ENCODE measurements at places on chromosomes 7 and 10. TPM values are rescaled to one million over a fixed set of nuclear protein-coding genes. Genes with fewer than 3 reads are reported as not detected.

GRCh38 chr7:41916450-41916927, 213.6 kb upstream of the INHBA start:
- no peaks in the 10 kb centered on the region for H3K36me3 ChIP-seq
- H3K27ac ChIP-seq = no peak overlapping the region
- no peak overlapping the region for H3K4me3 ChIP-seq
- DNase-seq = no peak

DNA sequence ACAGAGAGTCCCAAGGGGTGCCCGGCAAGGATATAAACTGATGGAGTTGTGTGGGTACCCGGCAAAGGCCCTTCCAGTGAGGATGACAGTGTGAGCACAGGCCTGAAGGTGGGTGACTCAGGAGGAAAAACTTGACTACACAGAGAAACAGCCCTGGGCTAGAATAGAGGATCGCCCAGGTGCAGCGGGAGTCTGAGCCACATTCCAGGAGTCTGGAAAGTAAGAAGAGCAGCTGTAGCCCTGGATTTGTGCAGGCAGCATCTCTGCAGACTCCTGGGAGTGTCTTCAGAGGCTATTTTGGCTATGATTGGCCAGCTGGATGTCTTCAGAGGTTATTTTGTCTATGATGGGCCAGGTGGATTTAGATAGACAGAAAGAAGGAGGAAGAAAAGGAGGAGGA, 367.6 kb upstream of the MKI67 start:
- no peaks in the 10 kb centered on the region for H3K27me3 ChIP-seq
- H3K27ac ChIP-seq = no peak overlapping the region
- no peak for DNase-seq
- H3K4me3 ChIP-seq = no peak overlapping the region

DNA sequence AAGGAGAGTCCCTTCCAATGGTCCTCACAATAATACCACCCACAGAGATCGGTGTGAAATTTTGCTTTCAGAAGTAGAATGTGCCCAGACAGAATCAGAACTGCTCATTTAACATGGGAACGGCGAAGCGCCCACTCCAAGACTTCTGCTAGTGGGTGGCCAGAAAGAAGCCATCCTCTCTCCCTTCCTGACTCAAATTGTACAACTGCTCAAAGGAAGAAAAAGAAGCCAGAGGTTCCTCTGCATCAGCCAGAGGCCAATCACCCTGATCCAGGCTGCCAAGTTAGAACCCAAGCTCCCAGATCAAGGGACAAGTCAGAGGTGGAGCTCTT, 23.3 kb downstream of the NUDCD3 start:
- no peak overlapping the region for H3K4me3 ChIP-seq
- peaks cover 59% of the 10 kb centered on the region for H3K4me1 ChIP-seq
- DNase-seq = no peak
- H3K36me3 ChIP-seq = peaks cover 46% of the 10 kb centered on the region

DNA sequence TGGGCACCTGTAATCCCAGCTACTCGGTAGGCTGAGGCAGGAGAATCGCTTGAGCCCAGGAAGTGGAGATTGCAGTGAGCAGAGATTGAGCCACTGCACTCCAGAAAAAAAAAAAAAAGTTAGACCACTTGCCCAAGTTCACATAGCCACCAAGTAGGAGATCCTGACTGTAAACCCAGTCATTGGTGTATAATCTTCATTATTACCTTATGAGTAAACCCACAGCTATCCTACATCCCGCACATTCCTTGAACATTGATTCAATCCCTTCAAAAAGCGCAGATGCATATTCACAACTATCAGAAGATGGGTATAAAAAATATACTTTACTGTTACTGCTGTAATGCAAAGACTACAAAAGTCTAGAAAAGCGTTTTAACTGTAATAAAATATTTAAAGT, 512.9 kb downstream of the SUGCT start:
- peaks cover 2% of the 10 kb centered on the region for H3K27me3 ChIP-seq
- H3K27ac ChIP-seq = no peak overlapping the region
- no peaks in the 10 kb centered on the region for H3K36me3 ChIP-seq
- H3K4me1 ChIP-seq = peaks cover 11% of the 10 kb centered on the region

ATOH7 gene
- total RNA-seq = not detected

GRCh38 chr10:99996671-99997648, 12.8 kb downstream of the DNMBP start:
- no peak overlapping the region for H3K4me3 ChIP-seq
- no peaks in the 10 kb centered on the region for H3K27me3 ChIP-seq
- no peak overlapping the region for H3K27ac ChIP-seq
- H3K4me1 ChIP-seq = peaks cover 14% of the 10 kb centered on the region
- no peak for DNase-seq

MMP21 gene
- not detected for total RNA-seq

GRCh38 chr10:73244866-73245477, 2.1 kb downstream of the DNAJC9 start:
- no peak for DNase-seq
- H3K4me1 ChIP-seq = peaks cover 43% of the 10 kb centered on the region
- peak overlapping the region; percentile 74 for H3K27ac ChIP-seq
- peak overlapping the region; percentile 99 for H3K4me3 ChIP-seq
- H3K27me3 ChIP-seq = no peaks in the 10 kb centered on the region

GRCh38 chr10:4807761-4808507, 18.1 kb upstream of the AKR1E2 start:
- no peaks in the 10 kb centered on the region for H3K36me3 ChIP-seq
- H3K4me1 ChIP-seq = no peaks in the 10 kb centered on the region
- no peak overlapping the region for H3K4me3 ChIP-seq
- peaks cover 8% of the 10 kb centered on the region for H3K27me3 ChIP-seq
- DNase-seq = no peak

GRCh38 chr7:93843260-93843659, 47.3 kb downstream of the TFPI2 start:
- no peaks in the 10 kb centered on the region for H3K27me3 ChIP-seq
- H3K4me1 ChIP-seq = no peaks in the 10 kb centered on the region
- H3K27ac ChIP-seq = no peak overlapping the region
- no peak for DNase-seq

AKR1B15 gene
- total RNA-seq = not detected

ZNF273 gene
- 13.3 TPM for total RNA-seq

- no peaks in the 10 kb centered on the region for H3K27me3 ChIP-seq
- no peak overlapping the region for H3K4me3 ChIP-seq
- DNase-seq = no peak
- H3K27ac ChIP-seq = no peak overlapping the region
- H3K36me3 ChIP-seq = no peaks in the 10 kb centered on the region
- H3K4me1 ChIP-seq = peaks cover 5% of the 10 kb centered on the region
These were observed 295.9 kb downstream of the PTEN start for GRCh38 chr10:88159127-88159829.

- no peak overlapping the region for H3K4me3 ChIP-seq
- H3K36me3 ChIP-seq = no peaks in the 10 kb centered on the region
- H3K27ac ChIP-seq = no peak overlapping the region
- DNase-seq = no peak
- peaks cover 18% of the 10 kb centered on the region for H3K27me3 ChIP-seq
- H3K4me1 ChIP-seq = no peaks in the 10 kb centered on the region
These were observed 7.9 kb upstream of the HOXA2 start for GRCh38 chr7:27110186-27111031.

- H3K36me3 ChIP-seq = peaks cover 3% of the 10 kb centered on the region
- peaks cover 24% of the 10 kb centered on the region for H3K27me3 ChIP-seq
- no peak for DNase-seq
These were observed 597 bp downstream of the ZNF277 start for GRCh38 chr7:112206991-112207592.

DNA sequence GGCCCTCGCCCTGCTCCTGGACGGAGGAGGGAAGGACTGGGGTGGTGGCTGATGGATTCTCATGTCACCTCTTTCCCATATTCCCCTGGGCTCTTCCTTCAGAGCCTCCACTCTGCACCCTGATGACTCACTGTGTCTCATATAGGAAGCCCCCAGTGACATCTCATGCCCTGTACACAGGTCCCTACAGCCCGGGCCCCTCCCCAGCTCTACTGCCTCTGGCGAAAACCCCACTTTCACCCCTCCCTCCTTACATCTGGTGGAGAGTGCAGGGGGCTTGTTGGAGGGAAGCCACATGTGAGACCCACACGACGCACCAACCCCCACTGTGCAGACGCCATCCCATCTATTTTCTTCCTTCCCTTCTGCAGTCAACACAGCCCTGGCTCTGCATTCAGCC, 72.8 kb upstream of the ZNF479 start:
- no peak for DNase-seq
- no peak overlapping the region for H3K27ac ChIP-seq
- H3K4me3 ChIP-seq = no peak overlapping the region
- H3K4me1 ChIP-seq = no peaks in the 10 kb centered on the region

GRCh38 chr10:89643812-89644690, 991 bp downstream of the PANK1 start:
- peaks cover 6% of the 10 kb centered on the region for H3K4me1 ChIP-seq
- peak; percentile 79 for DNase-seq
- no peak overlapping the region for H3K4me3 ChIP-seq
- H3K27me3 ChIP-seq = peaks cover 7% of the 10 kb centered on the region
- peak overlapping the region; percentile 32 for H3K27ac ChIP-seq

DNA sequence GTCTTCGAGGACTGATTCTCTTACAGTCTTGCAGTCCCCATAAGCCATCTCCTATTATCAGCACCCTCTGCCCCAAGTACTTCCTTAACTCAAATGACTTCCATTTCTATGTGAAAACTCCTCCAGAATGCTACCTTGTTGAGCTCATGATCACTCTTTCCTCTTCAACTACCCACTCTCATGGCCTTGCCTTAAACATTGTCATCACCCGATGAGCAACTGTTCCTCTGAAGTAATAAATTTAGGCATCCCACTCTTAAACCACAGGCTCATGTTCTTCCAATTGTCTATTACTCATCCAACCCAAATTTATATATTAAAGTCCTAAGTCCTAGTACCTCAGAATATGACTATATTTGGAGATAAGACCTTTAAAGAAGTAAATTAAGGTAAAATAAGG, 152.9 kb downstream of the C1GALT1 start:
- no peaks in the 10 kb centered on the region for H3K36me3 ChIP-seq
- H3K27ac ChIP-seq = no peak overlapping the region
- H3K4me3 ChIP-seq = no peak overlapping the region

BUD23 gene
- 71.4 TPM for total RNA-seq

- H3K27me3 ChIP-seq = no peaks in the 10 kb centered on the region
- no peak overlapping the region for H3K4me3 ChIP-seq
- peaks cover 6% of the 10 kb centered on the region for H3K36me3 ChIP-seq
- no peak overlapping the region for H3K27ac ChIP-seq
These were observed 45.2 kb downstream of the EXOC4 start for GRCh38 chr7:133298080-133298479.

- H3K36me3 ChIP-seq = peaks cover 16% of the 10 kb centered on the region
- peak; percentile 82 for DNase-seq
- no peak overlapping the region for H3K27ac ChIP-seq
- peaks cover 34% of the 10 kb centered on the region for H3K4me1 ChIP-seq
- peaks cover 3% of the 10 kb centered on the region for H3K27me3 ChIP-seq
These were observed 127.8 kb upstream of the ZNF746 start for GRCh38 chr7:149625340-149625946.

DNA sequence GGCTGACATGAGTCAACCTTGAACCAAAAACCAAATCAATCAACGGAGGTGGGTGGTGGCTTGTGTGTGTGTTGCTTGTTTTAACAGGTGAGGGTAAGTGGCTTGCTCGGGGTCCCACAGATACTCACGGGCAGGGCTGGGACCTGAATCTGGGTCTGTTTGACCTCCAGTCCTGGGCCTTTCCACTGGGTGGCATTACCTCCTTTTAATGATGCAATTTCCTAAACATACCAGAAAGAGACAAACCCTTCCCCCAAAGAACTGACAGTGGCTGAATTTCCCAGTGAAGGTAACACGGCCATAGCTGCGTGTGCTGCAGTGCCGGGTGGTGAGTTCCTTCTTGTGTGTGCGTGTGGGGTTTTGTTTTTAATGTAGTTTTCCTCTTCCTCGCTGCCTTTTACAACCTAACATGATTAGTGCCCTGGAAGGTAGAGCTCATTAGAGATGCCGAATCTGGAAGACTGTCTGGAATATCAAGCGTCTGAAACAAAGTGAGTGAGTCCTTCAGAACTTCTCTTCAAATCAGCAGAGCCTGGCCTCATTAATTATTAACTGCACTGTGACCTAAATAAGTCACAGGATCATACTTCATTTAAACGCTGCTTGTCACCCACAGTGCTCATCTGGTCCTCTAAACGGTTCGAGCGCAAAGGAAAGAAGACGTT, 166.1 kb upstream of the TCERG1L start:
- no peak for DNase-seq
- no peak overlapping the region for H3K27ac ChIP-seq
- no peak overlapping the region for H3K4me3 ChIP-seq
- no peaks in the 10 kb centered on the region for H3K4me1 ChIP-seq
- H3K36me3 ChIP-seq = no peaks in the 10 kb centered on the region

GHRHR gene
- not detected for total RNA-seq

PON3 gene
- total RNA-seq = not detected

CDNF gene
- total RNA-seq = 2.7 TPM

TMEM176A gene
- total RNA-seq = not detected

- no peaks in the 10 kb centered on the region for H3K36me3 ChIP-seq
- no peaks in the 10 kb centered on the region for H3K4me1 ChIP-seq
- peaks cover 9% of the 10 kb centered on the region for H3K27me3 ChIP-seq
- H3K4me3 ChIP-seq = no peak overlapping the region
- H3K27ac ChIP-seq = no peak overlapping the region
These were observed 395.8 kb upstream of the ZMIZ1 start for GRCh38 chr10:78672918-78673317.

HABP2 gene
- not detected for total RNA-seq

GRCh38 chr7:10940704-10941355, 32.8 kb upstream of the PHF14 start:
- DNase-seq = peak; percentile 13
- peaks cover 28% of the 10 kb centered on the region for H3K4me1 ChIP-seq
- H3K27ac ChIP-seq = no peak overlapping the region
- no peaks in the 10 kb centered on the region for H3K27me3 ChIP-seq

PSMC2 gene
- 145 TPM for total RNA-seq

LMOD2 gene
- total RNA-seq = not detected

- peaks cover 5% of the 10 kb centered on the region for H3K4me1 ChIP-seq
- no peak overlapping the region for H3K4me3 ChIP-seq
These were observed 29.7 kb downstream of the NUP42 start for GRCh38 chr7:23211589-23211988.

DNA sequence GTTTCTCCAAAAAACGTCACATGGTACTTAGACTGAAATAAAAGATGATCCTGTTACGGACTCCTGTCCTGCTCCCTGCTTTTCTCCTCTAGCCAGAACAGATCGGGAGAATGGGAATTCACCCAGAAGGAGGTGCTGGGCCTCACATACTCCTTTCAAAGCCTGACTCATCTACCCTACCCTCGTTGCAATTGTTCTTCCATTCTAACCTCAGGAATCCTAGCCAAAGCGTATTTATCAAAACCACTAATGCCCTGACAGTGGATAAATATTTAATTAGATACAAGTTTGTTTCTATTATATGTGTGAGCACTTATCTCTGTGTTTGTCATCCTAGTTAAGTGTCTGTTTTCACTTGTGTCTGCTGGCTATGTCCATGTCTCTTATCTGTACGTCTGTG, 21.7 kb downstream of the ZCWPW1 start:
- DNase-seq = no peak
- no peaks in the 10 kb centered on the region for H3K36me3 ChIP-seq
- no peak overlapping the region for H3K4me3 ChIP-seq
- no peak overlapping the region for H3K27ac ChIP-seq

- no peak overlapping the region for H3K27ac ChIP-seq
- no peaks in the 10 kb centered on the region for H3K27me3 ChIP-seq
- H3K36me3 ChIP-seq = no peaks in the 10 kb centered on the region
- no peak for DNase-seq
- no peaks in the 10 kb centered on the region for H3K4me1 ChIP-seq
These were observed 85.2 kb upstream of the PDSS1 start for GRCh38 chr10:26612151-26612915.

MOGAT3 gene
- not detected for total RNA-seq

GRCh38 chr10:29681676-29682448, 47.1 kb upstream of the SVIL start:
- no peaks in the 10 kb centered on the region for H3K27me3 ChIP-seq
- H3K4me1 ChIP-seq = peaks cover 74% of the 10 kb centered on the region

- no peaks in the 10 kb centered on the region for H3K4me1 ChIP-seq
- DNase-seq = no peak
- no peaks in the 10 kb centered on the region for H3K36me3 ChIP-seq
- peaks cover 24% of the 10 kb centered on the region for H3K27me3 ChIP-seq
These were observed 8.6 kb downstream of the GJD4 start for GRCh38 chr10:35613597-35614226.

UNCX gene
- not detected for total RNA-seq

Data from activated CD4-positive, alpha-beta T cell treated with anti-CD3 and anti-CD28 coated beads for 36 hours (primary cell).